HCT116 (cell line): ENCODE measurements at places on chromosomes 2 and 18.

GRCh38 chr2:100603948-100604633, 41.3 kb downstream of the PDCL3 start:
- DNase-seq, result no peak

DNA sequence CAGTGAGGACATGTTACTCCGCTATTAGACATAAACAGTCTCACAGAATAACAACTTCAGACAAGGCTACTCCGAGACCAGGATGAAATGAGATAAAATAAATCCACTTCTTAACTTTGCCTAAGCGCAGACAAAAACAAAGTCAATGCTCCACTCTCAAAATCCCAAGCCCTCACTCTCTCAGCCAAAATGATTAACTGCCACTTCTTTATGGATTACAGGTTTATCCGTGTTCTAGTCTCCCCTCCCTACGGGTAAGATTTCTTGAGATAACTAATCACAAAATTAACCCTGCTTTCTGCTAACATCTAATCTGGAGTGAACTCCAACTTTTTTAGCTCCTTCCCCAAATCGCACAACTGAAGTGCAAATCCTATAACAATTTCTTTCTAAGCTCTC, 1.1 kb upstream of the CRYGC start:
- DNase-seq, result no peak

DNA sequence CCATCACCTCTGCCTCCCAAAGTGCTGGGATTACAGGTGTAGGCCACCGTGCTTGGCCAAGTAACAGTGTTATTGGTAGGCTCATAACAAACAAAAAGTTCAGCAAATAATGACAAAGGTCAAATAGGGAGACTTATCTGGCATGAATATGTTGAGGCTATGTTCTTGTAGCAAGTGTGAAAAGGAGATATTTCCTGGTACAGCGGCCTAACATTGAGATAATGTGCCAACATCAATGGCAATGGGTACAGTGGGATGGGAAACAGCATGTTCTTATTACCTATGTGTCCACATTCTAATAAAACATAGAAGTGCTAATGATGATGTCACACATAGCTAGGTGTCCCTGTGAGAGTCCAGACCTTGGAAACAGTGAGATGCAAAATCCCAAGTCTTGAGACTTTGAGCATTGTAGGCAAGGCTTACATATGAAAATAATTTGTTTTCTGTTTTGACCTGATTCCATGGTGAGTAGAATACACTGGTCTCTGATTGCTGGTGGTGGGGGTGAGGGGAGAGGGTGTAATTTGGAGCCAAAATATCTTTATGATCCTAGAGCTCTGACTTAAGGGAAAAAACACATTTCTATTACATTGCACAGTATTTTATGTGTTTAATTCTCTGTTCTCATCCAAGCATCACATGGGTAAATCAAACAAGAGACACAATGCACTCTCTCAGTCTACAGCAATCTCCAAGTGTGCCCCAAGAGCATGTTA, 33.1 kb upstream of the PMAIP1 start:
- DNase-seq, result no peak

DNA sequence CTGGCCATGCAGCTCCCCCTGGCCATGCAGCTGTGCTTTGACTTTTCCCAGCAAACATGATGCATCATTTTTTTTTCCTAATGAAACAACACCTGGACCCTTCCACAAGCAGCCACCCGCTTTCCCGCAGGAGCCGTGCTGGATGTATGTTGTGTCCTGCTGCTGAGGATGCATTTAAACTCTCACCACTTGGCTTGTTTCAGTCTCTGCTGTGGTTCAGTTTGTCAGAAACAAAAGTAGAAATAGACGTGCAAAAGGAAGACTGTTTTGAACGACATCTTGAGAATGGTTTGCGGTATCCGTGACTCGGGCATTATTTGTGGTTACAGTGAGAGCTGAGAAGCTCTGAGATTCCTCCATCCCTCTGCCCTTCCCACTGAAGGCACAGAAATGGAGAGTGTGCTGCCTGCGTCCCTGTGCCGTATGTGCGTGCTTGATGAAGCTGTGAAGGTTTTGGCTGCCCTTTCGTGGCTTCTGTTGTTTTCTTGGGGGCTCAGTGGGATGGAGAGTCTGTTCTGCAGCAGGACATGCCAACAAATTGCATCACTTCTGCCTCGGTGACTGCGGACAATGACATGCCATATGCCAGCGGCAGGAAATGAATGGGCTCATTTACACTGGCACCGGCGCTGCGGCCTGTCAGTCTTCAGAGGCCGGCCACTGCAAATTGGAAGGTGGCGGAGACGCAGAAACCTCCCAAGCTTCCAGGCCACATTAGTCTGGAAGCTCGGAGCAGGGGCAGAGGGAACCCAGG, 417.7 kb upstream of the SALL3 start:
- DNase-seq, result no peak

DNA sequence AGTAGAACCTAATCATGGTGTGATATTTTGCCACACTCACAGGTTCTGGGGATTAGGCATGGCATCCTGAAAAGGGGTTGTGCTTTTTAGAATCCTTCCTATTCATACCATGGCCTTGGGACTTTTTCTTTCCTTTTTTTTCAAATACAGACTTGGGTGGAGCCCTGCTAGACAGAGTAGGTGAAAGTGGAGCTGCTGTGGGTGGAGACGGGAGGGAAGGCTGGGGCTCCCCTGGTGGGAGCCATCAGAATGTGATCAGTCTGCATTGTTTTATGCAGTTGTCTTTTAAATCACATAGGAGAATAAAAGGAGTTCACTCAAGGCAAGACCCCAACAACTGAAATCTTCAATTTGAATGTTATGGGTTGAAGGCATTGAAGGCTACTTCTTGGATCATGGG, 130.2 kb downstream of the VAPA start:
- DNase-seq, result no peak

GRCh38 chr2:46770622-46771021, 145.0 kb downstream of the MCFD2 start:
- DNase-seq, result no peak

DNA sequence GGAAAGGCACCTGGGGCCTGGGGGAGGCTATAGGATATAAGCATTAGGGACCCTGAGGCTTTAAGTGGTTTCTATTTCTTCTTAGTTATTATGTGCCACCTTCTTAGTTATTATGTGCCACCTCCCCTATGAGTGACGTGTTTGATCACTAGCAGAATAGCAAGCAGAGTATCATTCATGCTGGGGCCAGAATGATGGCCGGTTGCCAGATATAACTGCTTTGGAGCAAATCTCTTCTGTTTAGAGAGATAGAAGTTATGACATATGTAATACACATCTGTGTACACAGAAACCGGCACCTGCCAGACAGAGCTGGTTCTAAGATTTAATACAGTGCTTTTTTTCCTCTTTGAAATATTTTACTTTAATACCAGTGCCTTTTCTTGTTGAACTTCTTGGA, 29.4 kb downstream of the LIPG start:
- DNase-seq, result no peak

DNA sequence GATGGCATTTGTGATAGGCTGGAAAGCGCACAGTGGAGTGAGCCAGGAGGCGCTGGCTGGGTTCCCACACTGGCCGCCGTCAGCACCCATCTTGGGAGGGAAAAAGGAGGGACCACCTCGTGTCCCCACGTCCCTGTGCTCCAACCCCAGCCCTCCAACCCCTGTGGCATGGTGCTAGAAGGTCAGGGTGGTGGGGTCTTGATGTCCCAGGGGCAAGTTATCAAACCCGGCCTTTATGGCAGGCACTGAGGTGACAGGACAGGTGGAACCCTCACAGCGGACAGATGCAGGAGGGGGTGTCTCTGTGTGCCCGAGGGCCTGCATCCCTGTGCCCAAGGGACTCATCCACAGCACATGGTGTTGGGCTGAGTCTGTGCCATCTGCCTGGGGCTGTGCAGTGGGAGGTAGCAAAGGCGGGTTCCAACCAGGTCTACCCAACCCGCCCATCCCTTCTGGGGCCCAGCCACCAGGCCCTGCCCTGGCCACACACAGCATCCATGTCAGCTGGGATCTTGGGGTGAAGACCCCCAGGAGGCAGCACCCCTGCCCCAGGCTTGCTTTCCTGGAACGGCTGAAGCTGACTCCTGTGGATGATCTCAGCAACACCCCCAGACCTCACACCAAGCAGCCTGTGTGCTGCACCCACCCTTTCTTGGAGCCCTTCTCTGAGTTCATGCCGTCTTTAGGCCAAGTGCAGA, 246.1 kb downstream of the NDUFA10 start:
- DNase-seq, result no peak

- peak; percentile 42 for DNase-seq
Measured at GRCh38 chr2:230956827-230957755, 32.0 kb upstream of the GPR55 start.

GRCh38 chr2:159209341-159210306, 76.9 kb downstream of the WDSUB1 start:
- no peak for DNase-seq

GRCh38 chr2:8680822-8681760, 765 bp upstream of the ID2 start:
- DNase-seq, result peak; percentile 48

GRCh38 chr2:238407566-238407965, 19.2 kb upstream of the ASB1 start:
- DNase-seq, result no peak

- peak; percentile 83 for DNase-seq
Measured at GRCh38 chr2:231900486-231900942, 25.7 kb downstream of the NPPC start.

DNA sequence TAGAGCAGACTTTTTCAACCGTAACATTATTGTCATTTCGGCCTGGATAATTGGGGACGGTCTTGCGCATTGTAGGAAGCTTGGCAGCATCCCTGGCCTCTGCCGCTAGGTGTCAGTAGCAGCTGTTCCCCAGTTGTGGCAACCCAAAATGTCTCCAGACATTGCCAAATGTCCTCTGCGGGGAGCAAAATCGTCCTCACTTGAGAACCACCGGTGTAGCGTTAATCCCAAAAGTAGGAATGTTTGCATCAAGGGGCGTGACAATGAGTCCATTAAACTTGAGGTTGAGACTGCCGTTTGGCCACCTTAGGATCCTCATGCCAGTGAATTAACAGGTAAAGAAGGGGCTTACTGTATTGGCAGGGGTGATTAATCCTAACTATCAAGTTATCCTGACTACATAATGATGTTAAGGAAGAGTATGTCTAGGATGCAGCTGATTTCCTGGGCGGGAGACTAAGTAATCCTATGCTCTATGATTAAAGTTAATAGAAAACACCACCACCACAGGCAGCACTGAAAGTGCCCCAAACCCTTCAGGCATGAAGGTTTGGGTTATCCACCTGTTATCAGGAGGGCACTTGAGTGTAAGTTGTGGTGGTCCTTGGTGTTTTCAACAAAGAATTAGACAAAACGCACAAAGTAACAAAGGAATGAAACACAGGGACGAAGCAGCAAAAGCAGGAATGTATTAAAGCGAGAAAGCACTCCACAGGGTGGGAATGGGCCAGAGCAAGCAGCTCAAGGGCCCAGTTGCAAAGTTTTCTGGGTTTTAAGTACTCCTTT, 4.9 kb upstream of the ZC3H8 start:
- peak; percentile 67 for DNase-seq

GRCh38 chr2:165044505-165045303, 89.4 kb upstream of the SLC38A11 start:
- DNase-seq, result no peak

DNA sequence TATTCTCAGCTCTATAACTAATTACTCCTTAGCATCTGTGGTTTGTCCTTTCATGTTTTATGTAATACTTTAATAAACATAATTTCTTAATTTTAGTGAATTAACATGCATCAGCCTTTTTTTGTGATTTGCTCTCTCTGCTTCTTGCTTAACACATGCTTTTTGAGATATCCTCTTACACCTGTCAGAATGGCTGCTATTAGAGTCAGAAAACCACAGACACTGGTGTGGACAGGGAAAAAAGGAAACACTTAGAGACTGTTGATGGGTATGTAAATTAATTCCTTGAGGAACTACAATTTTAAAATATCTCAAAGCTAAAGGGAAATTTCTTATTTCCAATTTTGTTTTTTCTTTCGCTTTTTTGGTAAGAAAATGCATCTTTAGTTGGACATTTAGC, 549.0 kb downstream of the ZNF804A start:
- no peak for DNase-seq

GRCh38 chr2:144151405-144151804, 368.5 kb downstream of the ZEB2 start:
- DNase-seq, result no peak

DNA sequence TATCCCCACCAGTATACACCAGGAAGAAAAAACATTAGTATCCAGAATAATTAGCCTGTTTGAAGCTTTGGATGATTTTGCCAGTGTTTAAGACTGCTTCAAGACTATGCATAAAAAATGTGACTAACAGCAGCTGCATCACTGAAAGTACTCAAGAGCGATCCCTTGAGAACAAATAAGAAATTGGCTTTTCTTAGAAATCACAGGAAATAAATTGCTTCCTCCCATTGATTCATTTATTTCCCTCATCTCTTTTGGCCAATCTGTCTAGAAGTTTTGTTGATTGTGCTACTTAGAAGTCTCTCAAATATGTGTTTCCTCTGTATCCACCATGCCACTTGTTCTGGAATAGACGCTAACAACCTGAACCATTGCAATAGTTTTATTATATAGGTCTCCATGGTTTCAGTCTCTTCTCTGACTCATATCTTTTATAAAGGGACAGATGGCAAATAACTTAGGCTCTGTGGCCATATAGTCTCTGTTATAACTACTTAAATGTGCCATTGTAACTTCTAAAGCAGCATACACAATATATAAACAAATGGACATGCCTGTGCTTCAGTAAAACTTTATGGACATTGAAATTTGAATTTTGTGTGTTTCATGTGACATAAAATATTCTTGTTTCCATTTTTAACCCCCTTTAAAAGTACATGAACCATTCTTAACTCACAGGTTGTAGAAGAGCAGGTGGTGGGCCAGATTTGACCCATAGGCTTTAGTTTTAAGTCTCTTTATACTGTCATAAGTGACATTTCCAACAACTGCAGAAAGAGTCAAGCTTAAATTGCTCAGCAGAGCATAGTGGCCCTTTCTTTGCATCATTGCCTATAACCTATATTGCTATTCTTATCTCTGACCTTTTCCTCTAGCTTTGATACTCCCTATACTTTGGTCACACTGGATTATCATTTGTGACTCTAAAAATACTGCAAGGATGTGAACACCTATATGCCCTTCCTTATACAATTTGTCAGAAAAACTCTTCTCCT, 123.9 kb downstream of the MC4R start:
- DNase-seq, result no peak

DNA sequence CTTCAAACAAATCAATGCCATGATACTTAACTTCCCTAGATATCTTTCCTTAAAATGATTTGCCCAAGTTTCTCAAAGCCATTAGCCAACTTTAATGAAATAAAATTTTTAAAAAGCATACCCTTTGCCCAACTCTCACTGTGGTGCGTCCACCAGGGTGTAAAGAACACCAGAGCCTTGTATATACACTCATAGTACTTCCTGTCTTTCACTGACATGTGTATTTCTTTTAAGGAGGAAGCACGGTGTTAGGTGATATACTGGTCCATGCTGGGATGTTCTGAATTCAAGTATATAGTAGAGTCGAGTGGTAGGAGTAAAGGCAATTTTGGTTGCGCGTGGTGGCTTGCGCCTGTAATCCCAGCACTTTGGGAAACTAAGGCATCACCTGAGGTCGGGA, 22.7 kb downstream of the AAK1 start:
- no peak for DNase-seq

DNA sequence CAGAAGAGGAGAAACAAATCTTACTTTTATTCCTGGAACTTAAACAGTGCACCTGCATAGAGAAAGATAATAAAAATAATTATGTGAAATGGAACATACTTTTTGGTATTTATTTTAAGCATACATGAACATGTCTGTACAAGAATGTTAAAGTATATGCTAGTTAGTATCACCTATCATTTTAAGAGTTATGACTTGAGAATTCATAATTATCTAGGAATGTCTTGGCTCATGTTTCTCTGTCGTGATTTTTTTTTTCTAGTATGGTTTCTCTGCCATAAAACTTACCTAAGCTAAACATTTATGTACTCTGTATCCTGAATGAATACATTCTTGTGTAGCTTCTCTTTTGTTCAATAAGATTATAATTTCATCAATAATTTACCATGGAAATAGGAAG, 4.2 kb downstream of the SERPINB7 start:
- no peak for DNase-seq
